H1 (cell line): ENCODE measurements at places on chromosomes 2 and 18.

GRCh38 chr18:2535419-2535910, 35.8 kb downstream of the METTL4 start:
- DNase-seq, result no peak

- DNase-seq, result no peak
Measured at GRCh38 chr2:100998235-100998573, 3.9 kb upstream of the RPL31 start.

GRCh38 chr2:127052771-127053691, 53.9 kb downstream of the BIN1 start:
- no peak for DNase-seq

DNA sequence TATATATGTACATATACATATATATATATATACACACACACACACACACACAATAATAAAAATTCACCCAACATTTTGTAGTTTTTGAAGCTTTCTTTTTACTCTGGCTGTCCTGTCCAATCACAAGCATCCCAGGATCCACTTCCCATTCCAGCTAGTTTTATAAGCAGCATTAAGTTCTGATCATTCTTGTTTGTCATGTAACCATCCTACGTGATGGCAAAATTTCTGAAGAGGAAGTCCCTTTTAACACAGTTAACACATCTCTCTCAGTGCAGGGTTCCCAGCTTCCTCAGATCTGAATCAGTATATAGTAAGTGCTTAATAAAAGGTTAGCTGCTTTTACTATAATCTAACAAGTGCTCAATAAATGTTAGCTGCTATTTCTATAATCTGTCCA, 26.4 kb downstream of the MYOM1 start:
- DNase-seq, result no peak

GRCh38 chr2:202196727-202197126, 41.7 kb downstream of the SUMO1 start:
- DNase-seq, result no peak

- DNase-seq, result no peak
Measured at GRCh38 chr2:181818840-181819239, 72.7 kb upstream of the ITPRID2 start.

DNA sequence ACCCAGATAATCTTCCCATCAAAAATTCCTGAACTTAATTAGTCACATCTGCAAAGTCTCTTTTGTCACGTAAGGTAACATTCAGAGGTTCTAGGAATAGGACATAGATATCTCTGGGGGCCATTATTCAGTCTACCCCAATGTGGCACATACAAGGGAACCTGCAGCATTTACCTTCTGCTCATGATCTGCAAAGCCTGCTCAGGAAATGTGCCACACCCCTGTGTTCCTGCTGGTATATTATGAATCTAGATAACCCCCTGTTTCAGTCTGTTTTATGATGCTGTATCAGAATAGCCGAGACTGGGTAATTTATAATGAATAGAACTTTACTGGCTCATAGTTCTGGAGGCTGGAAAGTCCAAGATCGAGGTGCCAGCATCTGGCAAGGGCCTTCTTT, 103.5 kb downstream of the ARL4C start:
- no peak for DNase-seq

DNA sequence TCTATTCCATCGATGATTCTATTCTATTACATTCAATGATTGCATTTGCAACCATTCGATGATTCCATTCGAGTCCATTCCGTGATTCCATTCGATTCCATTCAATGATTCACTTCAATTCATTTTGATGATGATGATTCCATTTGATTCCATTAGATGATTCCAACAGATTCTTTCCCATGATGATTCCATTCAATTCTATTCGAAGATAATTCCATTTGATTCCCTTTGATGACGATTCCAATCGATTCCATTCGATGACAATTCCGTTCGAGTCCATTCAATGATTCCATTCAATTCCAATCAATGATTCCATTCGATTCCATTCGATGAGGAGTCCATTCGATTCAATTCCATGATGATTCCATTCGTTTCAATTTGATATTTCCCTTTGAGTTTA, 1088.8 kb downstream of the RPIA start:
- DNase-seq, result no peak

DNA sequence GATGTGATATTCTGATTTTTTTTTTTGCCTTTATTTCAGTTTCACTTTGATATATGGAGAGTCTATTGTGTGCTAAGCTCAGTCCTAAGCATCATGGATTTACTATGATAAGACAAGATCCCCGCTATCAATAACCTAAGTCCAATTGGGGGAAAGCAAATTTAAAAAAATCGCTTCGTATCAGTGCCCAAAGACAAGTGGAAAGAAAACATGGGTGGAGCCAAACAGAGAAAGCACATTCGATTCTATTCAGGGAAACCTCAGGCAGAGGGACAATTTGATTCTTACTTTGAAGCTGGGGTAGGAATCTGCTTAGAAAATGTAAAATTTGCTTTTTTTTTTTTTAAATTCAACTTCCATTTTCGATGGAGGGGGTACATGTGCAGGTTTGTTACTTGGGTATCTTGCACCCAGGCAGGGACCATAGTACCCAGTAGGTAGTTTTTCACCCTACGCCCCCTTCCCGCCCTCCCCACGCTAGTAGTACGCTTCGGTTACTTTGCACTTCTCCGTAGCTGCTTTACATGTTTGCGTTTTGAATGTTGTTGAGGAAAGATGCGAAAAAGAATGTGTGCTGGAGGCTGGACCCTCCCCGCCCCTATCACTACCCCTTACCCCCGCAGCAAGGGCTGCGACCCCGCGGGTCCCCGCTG, 12.4 kb downstream of the KIF5C start:
- no peak for DNase-seq

DNA sequence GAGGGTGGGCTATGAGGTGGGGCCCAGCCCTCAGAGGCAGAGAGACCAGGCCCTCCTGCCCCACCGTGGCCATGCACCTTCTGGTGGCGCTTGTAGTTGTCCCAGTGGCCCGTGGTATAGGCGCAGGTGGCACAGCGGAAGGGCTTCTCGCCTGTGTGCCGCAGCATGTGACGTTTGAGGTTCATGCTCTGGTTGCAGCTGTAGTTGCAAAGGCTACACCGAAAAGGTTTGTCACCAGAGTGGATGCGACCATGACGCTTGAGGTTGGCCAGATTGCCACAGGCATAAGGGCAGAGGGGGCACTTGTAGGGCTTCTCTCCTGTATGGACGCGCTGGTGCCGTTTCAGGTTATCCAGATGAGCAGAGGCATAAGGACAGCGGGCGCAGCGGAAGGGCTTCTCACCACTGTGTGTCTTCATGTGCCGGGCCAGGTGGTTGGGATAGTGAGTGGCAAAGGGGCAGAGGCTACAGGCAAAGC, 2.9 kb downstream of the ZNF513 start:
- DNase-seq, result no peak

- DNase-seq, result no peak
Measured at GRCh38 chr18:10015288-10015701, 101.5 kb downstream of the VAPA start.

DNA sequence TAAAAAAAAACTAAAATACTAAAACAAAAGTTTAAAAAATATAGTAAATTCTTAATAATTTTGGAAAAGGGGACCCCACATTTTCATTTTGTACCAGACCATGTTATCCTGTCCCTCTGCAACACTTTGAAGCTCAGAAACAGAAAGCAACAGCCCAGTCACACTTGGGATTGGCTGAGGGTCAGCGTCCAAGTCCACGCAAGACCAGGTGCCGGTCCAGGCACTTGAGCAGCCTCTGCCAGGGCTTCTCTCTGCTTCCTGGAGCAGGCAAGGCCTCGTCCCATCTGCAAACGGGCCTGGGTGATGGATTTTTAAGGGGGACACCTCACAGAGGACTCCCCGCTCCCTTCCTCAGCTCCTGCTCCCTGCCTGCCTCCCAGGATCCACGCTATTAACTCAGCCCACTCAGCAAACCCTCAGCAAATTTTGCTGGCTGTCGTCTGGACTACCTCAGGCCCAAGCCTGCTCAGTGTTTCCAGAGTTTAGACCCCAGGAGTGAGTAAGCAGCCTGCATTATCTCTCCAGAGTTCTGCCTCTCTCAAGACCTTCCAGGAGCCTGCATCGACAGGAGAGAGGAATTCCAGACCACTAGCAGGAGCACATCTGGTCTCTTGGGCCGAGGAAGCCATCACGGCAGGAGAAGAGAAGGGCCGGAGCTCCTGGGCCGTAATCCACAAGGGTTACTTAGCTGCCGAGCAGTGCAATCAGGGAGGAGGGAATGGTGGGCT, 88.7 kb upstream of the STPG4 start:
- no peak for DNase-seq

DNA sequence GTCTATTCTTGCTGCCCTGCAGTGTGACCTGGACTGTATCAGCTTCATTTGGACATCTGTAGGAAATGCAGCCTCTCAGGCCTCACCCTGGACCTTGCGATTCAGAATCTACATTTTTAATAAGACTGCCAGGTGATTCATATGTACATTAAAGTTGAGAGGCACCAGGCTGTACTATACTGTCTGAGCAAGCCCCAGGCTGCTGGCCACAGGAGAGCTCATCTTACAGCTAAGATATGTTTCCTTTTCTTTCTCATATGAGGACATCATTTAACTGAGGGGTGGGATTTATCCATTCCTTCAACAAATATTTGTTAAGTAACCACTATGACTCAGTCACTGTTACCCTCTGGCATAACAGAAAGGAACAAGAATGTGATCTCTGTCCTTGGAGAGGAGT, 78.2 kb upstream of the GCFC2 start:
- no peak for DNase-seq

DNA sequence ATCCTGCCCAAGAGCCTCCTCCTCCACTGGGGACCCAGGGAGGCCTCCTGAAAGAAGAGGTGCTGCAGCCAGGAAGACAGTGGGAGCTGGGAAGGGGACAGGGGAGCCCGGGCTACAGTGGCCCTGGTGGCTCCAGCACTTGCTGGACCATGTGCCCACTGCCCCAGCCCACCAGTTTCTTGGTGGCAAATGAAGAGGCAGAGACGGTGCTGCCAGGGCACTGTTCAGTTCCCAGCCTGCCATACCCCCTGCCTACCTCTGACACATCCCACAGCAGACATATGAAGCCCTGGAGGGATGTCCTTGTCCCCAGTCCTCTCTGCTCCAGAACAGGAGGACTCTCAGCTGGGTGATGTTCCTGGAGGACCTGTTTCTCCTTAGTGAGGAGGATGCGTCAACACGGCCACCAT, 3.7 kb downstream of the RAMP1 start:
- no peak for DNase-seq

- DNase-seq, result no peak
Measured at GRCh38 chr2:159046966-159047365, 78.5 kb downstream of the TANC1 start.

- peak; percentile 13 for DNase-seq
Measured at GRCh38 chr2:88517759-88518201, 65.3 kb upstream of the FOXI3 start.

- DNase-seq, result no peak
Measured at GRCh38 chr2:36059691-36060090, 295.9 kb upstream of the CRIM1 start.

GRCh38 chr18:7521226-7521856, 45.8 kb upstream of the PTPRM start:
- DNase-seq, result no peak

GRCh38 chr2:241050624-241051577, 51.2 kb downstream of the MTERF4 start:
- no peak for DNase-seq

DNA sequence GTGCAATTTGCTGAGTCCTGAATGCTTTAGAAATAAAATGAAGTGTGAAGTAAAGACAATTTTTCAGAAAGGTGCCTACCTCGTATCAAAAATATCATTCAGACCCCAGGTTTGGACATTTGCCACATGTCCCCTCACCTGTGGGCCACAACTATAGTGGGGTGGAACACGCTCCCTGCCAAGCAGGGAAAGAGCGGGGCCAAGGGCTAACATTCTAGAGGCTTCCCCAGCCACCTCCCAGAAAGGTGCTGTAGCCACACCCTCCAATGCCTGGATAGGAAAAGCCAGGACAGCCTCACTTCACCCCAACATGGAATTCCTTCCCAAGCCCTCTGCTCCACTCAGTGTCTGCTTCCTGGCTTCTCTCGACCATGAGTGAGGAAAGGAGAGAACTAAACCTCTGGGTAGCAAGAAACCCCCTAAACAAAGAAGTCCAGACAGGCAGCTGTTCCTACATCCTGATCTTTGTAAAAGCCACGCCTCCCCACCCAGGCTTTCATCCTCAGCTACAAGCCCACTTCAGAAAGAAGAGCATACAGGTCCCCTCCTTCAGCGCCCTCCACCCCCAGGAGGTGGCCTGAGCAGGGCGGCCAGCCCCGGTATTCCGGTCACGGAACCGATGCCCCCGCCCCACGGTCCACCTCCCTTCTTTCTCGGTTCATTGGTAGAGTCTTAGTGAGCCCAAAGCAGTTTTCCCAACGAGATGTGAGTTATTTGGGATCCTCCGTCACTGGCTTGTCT, 2.1 kb downstream of the COL6A3 start:
- no peak for DNase-seq

- DNase-seq, result no peak
Measured at GRCh38 chr2:9303528-9304225, 97.1 kb downstream of the ASAP2 start.

GRCh38 chr2:43041661-43042360, 184.6 kb downstream of the ZFP36L2 start:
- peak; percentile 77 for DNase-seq

DNA sequence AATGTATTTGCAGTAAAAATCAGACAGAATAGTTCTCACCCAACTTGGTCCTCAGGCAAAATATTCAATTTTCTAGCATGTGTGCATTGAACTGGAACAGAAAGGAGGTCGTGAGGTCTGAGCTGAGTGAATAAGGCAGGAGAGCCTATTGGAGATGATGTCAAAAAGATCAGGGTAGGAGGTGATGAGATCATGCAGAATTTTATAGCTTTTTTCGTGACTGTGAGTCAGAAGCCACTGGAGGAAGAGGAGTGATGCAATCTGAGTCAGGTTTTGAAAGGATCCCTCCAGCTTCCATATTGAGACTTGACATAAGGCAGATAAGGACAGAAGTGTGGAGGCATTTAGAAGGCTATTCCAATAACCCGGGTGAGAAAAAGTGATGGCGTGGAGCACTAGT, 299.5 kb upstream of the SOX11 start:
- no peak for DNase-seq

DNA sequence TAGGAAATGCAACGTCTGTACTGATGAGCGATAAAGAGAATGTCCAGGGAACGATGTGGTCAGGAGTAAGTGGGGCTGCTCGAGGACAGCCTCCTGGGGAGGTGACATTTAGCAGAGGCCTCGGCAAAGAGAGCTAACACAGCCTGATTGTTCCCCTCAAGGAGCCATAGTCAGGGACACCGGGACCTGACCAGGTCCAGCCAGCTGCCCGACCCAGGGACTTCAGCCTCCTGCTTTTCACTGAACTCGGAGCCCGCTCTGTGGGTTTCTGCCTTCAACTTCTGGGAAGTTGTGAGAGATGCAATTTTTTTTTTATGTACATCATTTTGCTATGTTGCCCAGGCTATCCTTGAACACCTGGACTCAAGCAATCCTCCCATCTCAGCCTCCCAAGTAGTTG, 10.1 kb downstream of the NEU2 start:
- no peak for DNase-seq

GRCh38 chr2:169027234-169027633, 3.9 kb downstream of the ABCB11 start:
- DNase-seq, result no peak

GRCh38 chr2:2056531-2056930, 274.5 kb downstream of the MYT1L start:
- no peak for DNase-seq

- no peak for DNase-seq
Measured at GRCh38 chr2:23988371-23988770, 21.5 kb upstream of the MFSD2B start.

GRCh38 chr18:67143028-67143427, 373.5 kb downstream of the DSEL start:
- no peak for DNase-seq
